ENCODE measurements at places on chromosomes 2 and 18. TPM values are rescaled to one million over a fixed set of nuclear protein-coding genes. Genes with fewer than 3 reads are reported as not detected.
A peak's percentile ranks its signal among the peaks of the same experiment; 100 is the strongest.

- peaks cover 30% of the 10 kb centered on the region for H3K4me1 ChIP-seq
- H3K36me3 ChIP-seq: no peaks in the 10 kb centered on the region
- H3K27ac ChIP-seq: no peak overlapping the region
- no peak overlapping the region for H3K4me3 ChIP-seq
Observed at GRCh38 chr2:220263300-220263699, 635.9 kb downstream of the SLC4A3 start.

The HAAO gene
- total RNA-seq: not detected

The ITGA6 gene
- total RNA-seq: 0.81 TPM

DNA sequence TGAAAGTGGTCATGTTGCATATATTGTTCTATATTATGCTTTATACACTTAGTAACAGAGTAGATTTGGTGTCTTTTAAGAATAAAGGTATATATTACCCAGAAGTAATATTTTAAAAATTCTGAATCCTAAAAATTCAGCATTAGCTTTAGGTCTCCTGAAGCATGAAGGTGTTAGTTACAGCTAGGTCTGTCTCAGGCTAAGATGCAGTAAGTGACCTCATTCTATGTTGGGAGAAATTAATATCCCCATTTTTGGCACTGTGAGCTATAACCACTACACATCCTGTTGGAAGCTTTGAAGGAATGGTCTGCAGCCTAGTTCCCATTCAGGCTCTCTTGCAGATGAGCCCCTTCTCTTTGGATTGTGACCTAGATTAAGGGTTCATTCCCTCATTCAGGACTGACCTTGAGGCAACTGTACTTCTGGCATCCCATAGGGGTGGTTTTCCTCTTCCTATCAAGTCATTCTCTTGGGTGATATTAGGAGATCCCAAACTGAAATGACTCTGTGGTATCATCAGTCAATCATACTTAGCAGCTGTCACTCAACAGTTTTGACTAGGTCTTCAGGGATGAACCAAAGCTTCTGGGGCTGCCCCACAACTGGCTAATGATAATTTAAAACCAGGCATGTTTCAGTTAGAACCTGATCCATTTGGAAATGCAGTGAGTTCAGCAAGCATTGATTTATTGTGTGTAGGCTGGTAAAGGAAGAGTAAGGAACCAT lies 117.7 kb downstream of the GPD2 start:
- H3K27ac ChIP-seq: no peak overlapping the region
- no peaks in the 10 kb centered on the region for H3K36me3 ChIP-seq
- H3K27me3 ChIP-seq: no peaks in the 10 kb centered on the region
- no peak for DNase-seq
- no peak overlapping the region for H3K4me3 ChIP-seq

The TRIM43 gene
- total RNA-seq: 2.3 TPM

DNA sequence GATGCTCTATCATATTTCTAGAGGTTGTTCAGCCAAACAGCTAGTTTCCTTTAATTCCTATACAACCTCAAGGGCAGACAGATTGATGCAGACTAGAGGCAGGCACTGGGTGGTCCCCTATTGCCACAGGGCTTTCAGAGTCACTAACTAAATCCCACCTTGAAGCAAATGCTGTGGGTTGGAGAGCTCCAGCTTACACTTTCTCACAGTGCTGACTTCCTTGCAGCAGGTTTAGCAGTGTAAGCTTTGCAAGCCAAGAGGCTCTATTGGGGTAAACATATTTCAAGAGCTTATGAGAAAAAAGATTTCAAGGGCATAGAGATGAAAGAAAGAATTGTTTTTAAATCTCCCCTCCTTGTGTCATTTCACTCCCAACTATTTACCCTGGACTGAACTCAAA lies 366.5 kb upstream of the CRIM1 start:
- H3K27me3 ChIP-seq: no peaks in the 10 kb centered on the region
- no peak overlapping the region for H3K27ac ChIP-seq
- H3K36me3 ChIP-seq: peaks cover 4% of the 10 kb centered on the region
- H3K4me3 ChIP-seq: no peak overlapping the region
- no peaks in the 10 kb centered on the region for H3K4me1 ChIP-seq
- no peak for DNase-seq

DNA sequence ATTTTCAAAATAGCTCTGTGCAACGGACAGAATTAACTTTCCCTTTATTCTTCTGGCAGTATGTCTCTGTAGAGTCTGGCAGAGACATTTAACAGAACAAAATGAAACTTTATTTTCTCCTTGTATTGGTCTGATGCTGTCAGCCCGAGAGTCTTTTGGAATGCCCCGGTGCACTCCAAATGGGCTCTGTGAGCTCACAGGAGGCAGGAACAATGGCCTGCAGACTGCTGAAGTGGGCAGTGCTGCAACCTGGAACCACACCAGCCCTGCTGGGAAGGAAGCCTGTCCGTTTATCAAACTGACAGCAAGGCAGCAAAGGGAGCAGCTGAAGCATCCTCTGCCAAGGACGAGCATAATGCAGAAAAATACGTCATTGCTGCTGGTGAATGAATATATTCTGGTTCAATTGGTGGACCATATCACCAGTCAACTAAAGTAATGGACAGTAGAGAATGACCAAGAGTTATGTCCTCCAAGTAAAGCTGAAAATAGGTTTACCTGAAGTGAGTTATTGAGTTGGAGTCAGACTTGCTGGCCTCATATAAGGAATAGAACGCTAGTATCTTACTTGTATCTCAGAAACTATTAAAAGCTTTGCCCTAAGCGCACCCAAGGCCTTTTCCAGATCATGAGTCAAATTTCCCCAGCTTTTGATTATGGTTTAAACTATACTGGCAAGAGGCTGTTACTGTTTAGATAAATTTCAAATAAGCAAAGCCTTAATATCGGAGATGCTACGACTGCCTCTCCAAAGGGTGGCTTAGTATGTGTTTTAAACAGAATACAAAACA lies 207.6 kb upstream of the TANK start:
- no peak for DNase-seq
- peaks cover 4% of the 10 kb centered on the region for H3K4me1 ChIP-seq
- H3K4me3 ChIP-seq: no peak overlapping the region
- H3K27me3 ChIP-seq: no peaks in the 10 kb centered on the region
- H3K27ac ChIP-seq: no peak overlapping the region

DNA sequence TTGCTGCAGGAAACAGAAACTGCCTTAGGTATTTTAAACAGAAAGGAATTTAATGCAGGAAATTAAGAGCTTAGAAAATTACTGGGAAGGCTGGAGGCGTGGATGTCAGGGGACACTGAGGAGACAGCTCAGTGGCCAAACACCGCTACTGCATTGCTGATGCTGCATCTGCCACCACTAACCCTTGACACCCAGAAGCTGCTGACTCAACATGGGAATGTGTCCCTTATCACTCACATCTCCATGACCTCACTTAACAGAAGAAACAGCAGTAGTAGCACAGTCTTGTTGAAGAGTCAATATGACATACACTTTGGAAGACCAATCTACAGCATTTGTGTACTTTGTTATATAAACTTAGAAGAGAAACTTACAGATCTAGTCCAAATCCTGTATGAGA lies 906.1 kb downstream of the SLC4A3 start:
- no peak overlapping the region for H3K4me3 ChIP-seq
- H3K4me1 ChIP-seq: peaks cover 2% of the 10 kb centered on the region
- H3K36me3 ChIP-seq: peaks cover 13% of the 10 kb centered on the region
- peak overlapping the region; percentile 18 for H3K27ac ChIP-seq

GRCh38 chr18:5447442-5447841 lies 96.4 kb downstream of the EPB41L3 start:
- peaks cover 2% of the 10 kb centered on the region for H3K27me3 ChIP-seq
- peaks cover 3% of the 10 kb centered on the region for H3K4me1 ChIP-seq
- H3K27ac ChIP-seq: no peak overlapping the region
- DNase-seq: no peak
- H3K36me3 ChIP-seq: no peaks in the 10 kb centered on the region

GRCh38 chr2:20170704-20171250 lies 54.2 kb downstream of the SDC1 start:
- H3K4me1 ChIP-seq: peaks cover 8% of the 10 kb centered on the region
- DNase-seq: no peak
- H3K27me3 ChIP-seq: peaks cover 3% of the 10 kb centered on the region
- no peaks in the 10 kb centered on the region for H3K36me3 ChIP-seq
- no peak overlapping the region for H3K4me3 ChIP-seq

Data from glutamatergic neuron (in vitro differentiated cells).